Stimulated activated CD4-positive, alpha-beta T cell treated with anti-CD3 and anti-CD28 coated beads, Interleukin-1b, Interleukin-23, amount 100 ng/mL, for 4 hours (primary cell): ENCODE measurements at places on chromosomes 11 and 22.

DNA sequence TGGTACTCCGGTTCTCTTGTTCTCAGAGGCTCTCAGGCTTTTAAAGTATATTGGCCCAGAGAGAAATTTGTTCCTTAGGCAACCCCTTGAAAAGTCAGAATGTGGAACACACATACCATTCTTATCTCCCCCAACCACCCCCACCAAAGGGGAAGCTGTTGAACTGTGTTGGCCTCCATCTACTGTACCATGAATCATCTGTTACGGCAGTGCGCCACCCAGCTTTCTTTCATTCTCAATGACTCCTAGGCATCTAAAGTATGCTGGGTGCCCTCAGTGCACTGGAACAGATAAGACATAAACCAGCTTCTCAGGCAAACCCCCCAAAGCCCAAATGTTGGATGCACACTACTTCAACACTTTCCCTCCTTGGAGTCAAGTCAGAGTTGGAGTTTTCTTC, 696.2 kb upstream of the TENM4 start:
- no peak for DNase-seq

GRCh38 chr11:32400670-32401369, 34.5 kb downstream of the WT1 start:
- no peak for DNase-seq

DNA sequence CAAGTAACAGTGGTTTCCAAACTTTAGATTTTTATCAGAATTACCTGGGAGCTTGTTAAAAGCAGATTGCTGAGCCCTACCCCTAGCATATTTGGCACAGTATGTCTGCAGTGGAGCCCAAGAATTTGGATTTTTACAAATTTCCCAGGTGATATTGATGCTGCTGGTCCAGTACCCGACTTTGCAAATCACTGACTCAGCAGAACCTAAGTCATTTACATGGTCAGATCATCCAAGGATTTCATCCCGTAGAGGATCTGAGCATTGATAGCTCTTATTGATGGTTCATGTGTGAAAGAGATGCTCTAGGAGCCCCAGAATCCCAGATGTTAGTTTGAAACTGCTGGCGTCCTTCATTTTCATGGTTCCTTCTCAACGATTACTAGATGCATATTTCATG, 6.0 kb downstream of the C11orf97 start:
- DNase-seq = no peak

DNA sequence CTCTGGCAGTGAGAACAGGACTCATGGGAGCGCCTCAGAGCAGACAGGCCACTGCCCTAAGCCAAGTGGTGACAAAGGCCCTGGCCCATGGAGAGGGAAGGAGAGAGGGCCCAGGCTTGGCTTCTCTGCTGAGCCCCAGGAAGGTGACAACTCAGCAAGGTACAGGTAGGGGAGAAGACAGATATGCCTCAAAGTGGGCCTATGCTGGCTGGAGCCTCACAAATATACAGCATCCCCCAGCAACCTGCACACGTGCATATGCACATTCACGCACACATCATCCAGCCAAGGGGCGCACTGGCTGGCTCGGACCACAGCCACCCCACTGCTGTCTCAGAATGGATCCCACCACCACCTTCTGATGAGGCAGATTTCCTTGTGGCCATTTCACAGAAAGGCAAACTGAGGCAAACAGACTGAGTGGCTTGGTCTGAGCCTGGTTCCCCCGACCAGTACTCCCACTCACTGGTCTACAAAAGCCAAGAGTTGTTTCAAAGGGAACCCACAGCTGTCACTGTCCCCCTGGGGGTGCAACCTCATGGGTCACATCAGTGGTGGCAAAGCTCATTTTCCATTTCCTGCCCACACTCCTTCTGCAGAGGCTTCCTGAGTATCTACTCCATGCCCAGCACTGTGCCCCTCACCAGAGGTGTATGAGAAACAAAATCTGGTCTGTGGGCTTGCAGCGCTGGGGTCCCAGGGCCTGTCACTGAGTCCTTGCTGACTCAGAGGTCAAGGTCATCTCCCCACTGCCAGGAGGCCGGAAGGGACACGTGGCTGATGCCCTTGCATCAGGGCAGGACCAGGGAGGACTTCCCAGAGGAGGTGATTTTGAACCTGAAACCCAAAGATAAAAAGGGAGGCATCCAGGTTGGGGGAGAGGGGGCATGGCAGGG, 67.3 kb upstream of the PRR5 start:
- no peak for DNase-seq

DNA sequence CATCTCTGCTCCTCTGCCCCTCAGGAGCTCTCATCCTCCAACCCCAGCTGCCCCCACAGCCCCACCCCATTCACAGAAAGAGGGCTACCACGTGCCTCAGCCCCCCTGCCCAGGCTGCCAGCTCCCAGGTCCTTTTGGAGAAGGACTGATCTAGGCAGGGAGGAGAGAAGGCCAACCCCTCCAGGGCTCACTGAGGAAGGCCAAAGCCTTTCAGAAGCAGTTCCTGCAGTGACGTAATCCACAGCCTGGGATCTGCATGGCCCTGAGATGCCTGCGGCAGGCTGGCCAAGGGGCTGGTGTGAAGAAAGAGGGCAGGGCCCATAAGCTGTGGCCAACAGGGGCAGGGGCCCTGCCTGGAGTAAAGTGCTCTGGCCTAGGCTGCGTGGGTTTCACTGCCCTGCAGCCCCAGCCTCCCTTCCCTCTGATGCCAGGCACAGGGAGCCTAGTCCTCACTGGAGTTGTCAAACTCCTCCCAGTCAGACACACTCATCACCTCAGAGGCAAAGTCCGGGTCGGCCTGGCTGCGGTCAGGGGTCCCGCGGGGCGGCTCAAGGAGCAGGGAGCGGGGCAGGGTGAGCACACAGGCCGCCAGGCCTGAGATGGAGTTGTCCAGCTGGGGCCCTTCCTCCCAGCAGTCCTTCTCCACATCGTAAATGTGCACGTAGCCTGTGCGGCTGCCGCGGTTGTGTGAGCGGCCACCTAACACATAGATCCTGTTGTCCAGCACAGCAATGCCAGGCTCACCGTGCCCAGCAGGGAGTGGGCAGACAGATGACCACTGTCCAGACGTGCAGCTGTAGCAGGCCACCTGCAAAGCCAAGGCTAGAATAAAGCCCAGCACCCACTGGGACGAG, 4.2 kb upstream of the SCARF2 start:
- no peak for DNase-seq

DNA sequence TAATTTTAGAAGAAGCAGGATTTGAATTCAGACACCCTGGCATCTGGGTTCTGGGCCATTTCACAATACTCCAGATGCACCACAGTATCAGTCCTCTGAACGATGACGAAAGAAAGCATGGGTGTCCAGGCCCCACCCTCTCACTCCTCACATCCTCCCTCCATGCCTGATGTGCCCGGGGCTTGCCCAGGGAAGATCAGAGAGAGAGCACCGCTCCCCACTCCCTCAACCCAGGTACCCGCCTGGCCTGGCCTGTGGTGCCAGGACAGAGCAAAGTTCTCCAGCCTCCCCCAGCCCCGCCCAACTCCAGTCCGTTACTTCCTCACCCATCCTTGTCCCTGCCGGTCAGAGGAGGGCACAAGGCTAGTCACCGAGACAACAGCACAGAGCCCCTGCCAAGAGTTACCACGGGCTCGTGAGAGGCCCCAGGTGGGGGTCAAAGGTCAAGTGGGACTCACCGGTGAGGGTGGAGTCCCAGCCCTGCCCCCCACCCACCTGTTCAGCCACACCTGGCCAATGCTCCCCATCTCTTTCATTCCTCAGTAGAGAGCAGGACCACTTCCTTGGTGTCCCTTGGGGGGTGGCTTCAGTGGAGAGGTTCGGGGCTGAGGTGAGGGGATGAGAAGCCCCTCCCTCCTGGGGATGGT, 8.1 kb downstream of the BCL9L start:
- DNase-seq = peak; percentile 44

DNA sequence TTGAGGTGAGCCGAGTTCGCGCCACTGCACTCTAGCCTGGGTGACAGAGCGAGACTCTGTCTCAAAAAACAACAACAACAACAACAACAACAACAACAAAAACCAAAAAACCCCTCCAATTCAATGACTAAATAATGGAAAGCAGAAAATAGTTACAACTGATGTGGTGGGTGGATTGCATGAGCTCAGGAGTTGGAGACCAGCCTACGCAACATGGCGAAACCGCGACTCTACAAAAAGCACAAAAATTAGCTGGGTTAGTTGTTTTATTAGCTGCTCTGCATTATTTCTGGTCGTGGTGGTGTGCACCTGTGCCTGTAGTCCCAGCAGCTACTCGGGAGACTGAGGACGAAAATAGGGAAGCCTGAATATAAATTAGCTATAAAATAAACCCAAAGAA, 2.6 kb upstream of the PATL1 start:
- DNase-seq = no peak
